ENCODE measurements at places on chromosomes 3 and 15.
A peak's percentile ranks its signal among the peaks of the same experiment; 100 is the strongest.

DNA sequence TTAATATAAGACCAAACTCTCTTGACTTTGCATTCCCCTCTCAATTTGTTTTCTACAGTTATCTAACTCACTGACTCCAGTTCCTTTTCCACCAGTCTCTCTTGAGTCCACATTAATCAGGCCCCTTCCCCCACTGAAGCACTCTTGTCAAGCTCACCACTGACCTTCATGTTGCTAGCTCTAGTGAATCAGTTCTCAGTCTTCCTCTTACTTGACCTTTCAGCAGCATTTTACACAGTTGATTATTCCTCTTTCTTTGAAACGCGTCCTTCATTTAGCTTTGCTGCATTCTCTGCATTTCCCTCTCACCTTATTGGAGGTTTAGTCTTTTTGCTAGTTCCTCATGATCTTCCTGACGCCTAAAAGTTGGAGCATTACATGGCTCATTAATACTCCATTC, 8.3 kb downstream of the PPP2R3A start:
- no peak for DNase-seq

DNA sequence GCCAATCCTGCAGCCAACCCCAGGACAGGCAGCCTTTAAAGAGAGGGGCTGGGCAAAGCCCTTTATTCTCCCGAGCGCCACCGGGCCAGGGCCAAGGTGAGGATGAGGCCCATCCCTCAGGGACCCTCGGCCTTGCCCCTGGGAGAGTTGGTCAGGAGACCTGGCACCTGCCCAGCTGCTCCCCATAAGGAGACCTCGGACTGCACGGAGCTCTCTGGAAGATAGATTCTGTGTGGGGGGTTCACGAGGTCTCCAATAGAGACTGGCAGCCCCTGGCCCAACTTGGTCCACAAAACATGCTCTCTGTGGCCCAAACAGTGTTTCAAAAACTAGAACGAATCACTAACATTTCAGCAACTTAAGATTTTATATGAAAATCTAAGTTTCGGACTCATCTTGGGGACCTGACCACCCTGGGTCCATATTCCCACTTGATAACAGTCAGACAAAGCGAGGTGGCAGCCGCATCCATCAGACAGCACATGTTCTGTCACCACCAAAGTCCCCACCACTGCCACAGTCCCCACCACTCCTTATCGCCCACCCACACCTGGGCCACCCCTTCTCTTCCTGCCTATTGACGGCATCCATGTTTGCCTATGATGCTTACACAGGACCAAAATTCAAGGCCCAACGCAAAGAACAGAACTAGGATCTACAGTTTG, 114.4 kb upstream of the RPL32 start:
- no peak for DNase-seq

DNA sequence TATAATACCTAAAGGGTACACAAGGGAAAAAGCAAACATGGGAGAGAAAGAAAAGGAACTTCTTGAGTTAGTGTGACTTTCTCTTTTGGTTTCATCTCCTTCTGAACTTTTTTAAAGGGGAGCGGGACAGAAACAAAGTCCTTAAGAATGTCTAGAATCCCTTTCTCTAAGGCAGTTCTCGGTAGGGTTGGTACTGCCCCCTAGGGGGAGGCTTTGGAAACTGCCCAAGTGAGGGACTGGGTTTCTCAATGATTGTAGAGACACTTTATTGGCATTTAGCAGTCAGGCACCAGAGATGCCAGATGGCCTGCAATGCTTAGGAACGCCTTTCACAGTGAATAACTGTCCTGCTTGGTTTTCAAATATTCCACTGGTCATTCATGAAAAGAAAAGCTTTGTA, 172.7 kb downstream of the WDR72 start:
- DNase-seq, result no peak

- no peak for DNase-seq
Observed at GRCh38 chr3:147921051-147921450, 511.9 kb downstream of the ZIC1 start.

- no peak for DNase-seq
Observed at GRCh38 chr3:150635076-150635475, 32.0 kb downstream of the SELENOT start.

DNA sequence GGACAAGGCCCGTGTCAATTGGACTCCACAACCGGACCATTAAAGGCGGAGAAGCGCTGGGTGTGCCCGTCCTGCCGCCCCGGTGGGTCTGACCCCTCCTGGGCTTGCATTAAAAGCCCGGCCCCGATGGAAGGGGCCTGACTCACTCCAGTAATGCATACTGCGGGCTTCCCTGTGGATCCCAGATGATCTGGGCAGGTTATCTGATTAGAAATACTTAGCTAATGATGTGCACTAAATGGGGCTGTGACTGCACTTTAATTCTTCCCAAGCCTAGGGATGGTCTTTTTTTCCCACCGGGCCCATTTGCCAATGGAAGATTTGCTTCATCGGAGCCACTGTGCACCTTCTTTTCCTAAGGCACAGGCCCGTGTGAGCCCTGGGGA, 124.9 kb downstream of the TMEM266 start:
- DNase-seq, result no peak

- no peak for DNase-seq
Observed at GRCh38 chr15:44542596-44542995, 5.6 kb downstream of the EIF3J start.

GRCh38 chr15:29978411-29979382, 104.1 kb upstream of the GOLGA8J start:
- DNase-seq, result no peak

- DNase-seq, result no peak
Observed at GRCh38 chr3:193895409-193895808, 240.5 kb upstream of the HES1 start.

GRCh38 chr15:25248583-25249235, 190.1 kb downstream of the UBE3A start:
- DNase-seq, result no peak

DNA sequence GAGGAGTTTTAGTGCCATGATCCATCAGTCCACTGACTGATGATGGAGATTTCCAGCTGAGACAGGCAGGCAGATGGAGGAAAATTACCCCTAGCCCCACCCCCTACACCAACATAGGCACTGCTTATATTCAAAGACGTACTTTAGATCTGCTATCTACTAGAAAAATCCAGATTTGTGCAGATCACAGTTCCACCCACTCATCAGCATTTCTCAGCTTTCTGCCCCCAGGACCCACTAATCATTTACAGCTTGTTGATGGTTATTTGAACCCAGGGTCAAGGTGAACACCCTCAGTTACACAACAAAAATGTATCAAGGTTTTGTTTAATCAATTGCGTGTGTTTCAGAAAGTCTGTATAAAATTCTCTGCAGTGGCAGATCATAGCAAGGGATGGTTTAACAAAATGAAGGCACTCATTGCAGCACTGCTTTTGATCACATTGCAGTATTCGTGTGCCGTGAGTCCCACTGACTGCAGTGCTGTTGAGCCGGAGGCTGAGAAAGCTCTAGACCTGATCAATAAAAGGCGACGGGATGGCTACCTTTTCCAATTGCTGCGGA, at the start of gene HRG:
Gene HRG, plus strand, starts transcription at position 390 of the 564 bp plus-strand sequence. Its CDS starts 18 bp downstream, at position 408.
- no peak for DNase-seq

DNA sequence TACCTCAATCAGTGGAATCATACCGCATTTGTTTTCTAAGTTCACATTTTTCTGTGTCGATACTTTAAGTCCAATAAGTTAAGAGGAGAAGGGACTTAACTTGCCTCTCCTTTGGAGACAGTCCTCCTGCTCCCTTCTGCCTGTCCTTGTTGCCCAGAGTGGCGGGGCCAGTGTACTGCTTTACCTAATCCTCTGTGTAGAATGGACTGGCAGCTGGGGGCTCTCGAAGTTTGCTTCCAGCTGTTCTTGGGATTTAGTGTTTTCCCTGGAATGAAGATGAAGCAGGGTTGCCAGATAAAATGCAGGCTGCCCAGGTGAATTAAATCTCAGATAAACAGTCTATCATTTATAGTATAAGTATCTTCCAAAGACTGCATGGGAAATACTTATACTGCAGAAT, 287.6 kb upstream of the C2CD4B start:
- no peak for DNase-seq

- DNase-seq, result no peak
Observed at GRCh38 chr15:65690778-65691177, 69.0 kb downstream of the SLC24A1 start.

- no peak for DNase-seq
Observed at GRCh38 chr15:28033443-28033842, 65.7 kb downstream of the OCA2 start.

DNA sequence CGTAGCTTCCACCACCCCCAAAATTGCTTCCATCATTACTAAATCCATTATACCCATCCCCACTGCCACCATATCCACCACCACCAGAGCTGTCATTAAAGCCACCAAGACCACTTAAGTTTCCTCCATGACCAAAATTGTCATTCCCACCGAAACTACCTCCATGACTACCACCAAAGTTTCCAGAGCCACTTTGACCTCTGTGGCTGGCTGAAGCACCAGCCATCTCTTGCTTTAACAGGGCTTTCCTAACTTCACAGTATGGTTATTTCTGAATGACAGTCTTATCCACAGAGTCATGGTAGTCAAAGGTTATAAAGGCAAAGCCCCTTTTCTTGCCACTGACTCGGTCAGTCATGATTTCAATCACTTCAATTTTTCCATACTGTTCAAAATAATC, 24.3 kb upstream of the DENND4A start:
- DNase-seq, result no peak

GRCh38 chr15:91099995-91100813, at the start of gene SV2B:
Gene SV2B (plus strand): TSS chr15:91100257. CDS start chr15:91226264, 126,007 bp downstream.
- DNase-seq, result peak; percentile 24

GRCh38 chr3:120040813-120041377, 53.4 kb downstream of the GSK3B start:
- DNase-seq, result no peak

DNA sequence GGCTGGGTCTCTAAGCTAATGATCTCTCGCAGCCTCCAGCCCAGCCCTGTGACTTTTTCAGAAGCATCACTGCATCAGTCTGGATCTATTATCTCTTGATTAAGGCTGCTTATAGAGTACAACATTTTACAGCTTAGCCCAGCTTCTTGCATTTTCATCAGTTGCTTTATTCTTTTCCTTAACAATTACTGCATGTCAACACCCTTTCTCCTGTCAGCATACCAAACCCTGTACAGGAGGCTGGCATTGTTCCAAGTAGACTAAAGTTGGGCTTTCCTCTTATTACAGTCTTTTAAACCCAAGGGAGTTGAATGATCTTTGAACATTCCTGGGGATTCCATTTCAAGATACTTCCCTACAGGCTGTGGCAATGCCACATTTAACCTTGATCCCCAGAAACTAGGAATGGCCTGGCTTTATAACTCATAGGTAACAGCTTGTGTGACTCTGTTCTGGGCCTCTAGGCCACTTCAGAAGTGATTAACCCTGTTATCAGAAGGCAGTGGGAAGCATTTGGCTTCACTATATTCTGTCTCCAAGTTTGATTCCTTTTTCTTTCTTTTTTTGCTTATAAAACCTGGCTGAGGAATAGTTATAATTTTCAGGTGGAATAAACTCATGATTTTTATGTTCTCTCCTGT, 182.9 kb downstream of the KCNMB2 start:
- DNase-seq, result no peak

All from NCI-H1092 (cell line).